ENCODE measurements at places on chromosomes 3 and 15.
A peak's percentile ranks its signal among the peaks of the same experiment; 100 is the strongest.

DNA sequence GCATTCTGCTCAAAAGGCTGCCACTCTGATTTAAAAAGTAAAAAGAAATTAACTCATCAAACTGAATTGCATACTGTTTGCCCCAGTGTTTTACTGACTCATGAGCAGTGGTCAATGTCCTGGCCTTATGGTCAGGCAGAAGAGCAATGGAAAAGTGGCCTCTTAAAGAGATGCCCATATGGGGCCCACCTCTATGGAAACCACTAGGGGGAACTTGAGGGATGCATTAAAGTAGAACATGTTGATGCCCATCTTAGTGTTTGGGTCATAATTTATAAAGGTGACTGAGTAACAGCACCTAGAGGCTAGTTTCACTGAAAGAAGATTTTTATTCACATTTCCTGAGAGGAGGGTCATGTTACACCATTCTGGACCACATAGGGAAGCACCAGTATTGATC lies 66.5 kb upstream of the RNU6-1 start:
- no peaks in the 10 kb centered on the region for H3K4me1 ChIP-seq
- no peak overlapping the region for H3K4me3 ChIP-seq
- no peak for DNase-seq
- H3K27ac ChIP-seq: no peak overlapping the region

- no peak overlapping the region for H3K4me3 ChIP-seq
- H3K36me3 ChIP-seq: no peaks in the 10 kb centered on the region
- DNase-seq: no peak
- no peak overlapping the region for H3K27ac ChIP-seq
- H3K4me1 ChIP-seq: no peaks in the 10 kb centered on the region
These were observed 55.0 kb downstream of the RHCG start for GRCh38 chr15:89441295-89441812.

GRCh38 chr3:29331456-29332194 lies 50.8 kb downstream of the RBMS3 start:
- H3K27ac ChIP-seq: no peak overlapping the region
- no peaks in the 10 kb centered on the region for H3K36me3 ChIP-seq
- no peak overlapping the region for H3K4me3 ChIP-seq
- peaks cover 13% of the 10 kb centered on the region for H3K4me1 ChIP-seq
- no peak for DNase-seq

DNA sequence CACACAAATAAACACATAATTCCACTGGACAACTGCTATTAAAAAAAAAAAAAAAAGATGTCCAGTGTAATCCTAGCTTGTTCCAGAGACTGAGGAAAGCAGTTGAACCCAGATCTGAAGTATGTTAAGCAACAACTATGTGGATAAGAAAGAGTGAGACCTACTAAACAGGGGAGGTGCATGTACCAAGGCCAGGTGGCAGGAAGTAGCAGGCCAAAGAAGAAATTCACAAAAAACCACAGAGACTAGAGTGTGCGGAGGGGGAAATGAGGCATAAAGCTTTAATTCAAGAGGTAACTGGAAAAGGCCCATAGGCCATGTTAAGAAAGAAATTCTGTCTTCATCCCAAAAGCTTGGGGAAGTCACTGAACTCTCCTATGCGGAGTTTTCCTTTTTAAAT lies 490.0 kb downstream of the NAALADL2 start:
- peaks cover 3% of the 10 kb centered on the region for H3K4me1 ChIP-seq
- no peaks in the 10 kb centered on the region for H3K36me3 ChIP-seq
- no peak overlapping the region for H3K27ac ChIP-seq
- DNase-seq: peak; percentile 17
- no peak overlapping the region for H3K4me3 ChIP-seq
- no peaks in the 10 kb centered on the region for H3K27me3 ChIP-seq

All from SJCRH30 (cell line).